ENCODE measurements at places on chromosomes 16 and 17.

DNA sequence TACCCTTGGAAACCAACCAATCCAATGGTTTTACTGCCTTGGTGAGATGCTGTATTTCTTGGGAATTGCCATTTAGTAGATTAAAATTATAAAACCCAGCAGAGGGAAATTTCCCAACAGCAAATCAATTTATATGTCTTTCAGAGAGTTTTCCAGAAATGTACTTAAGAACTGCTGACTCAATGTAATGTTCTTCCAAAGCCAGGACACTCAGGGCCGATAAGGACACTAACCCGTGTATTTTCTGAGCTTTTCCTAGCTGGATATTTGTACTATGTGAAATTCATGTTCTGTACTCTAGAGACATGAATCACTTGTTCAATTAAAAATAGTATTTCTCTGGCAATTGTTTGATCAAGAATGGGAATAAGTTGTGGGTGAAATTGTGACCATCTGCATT lies 121.4 kb downstream of the KCNJ2 start:
- no peak for DNase-seq

DNA sequence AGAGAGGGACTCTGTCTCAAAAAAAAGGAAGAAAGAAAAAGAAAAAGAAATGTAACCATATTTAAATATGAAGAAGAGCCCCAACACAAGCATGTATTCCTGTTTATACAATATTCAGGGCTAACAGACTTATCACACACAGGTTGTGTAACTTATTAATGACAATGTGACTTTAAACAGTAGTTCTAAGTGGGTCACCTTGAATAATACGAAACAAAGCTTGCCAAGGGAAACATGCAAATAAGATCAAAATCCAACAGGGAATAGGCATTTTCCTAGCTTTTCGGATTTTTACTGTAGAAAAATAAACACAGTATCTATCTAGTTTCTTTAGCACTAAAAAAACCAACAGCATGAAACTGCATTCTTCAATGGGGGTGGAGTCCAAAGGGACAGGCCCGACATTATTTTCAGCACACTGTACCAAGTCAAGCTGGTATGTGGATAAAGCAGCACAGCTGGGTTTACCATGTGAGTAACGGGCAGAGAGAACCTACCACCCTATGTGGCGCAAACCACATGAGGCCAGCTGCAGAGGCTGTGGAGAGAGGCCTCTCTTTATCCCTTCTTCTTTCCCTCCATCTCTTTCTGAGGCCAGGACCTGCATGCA lies 45.3 kb downstream of the TOM1L2 start:
- no peak for DNase-seq

DNA sequence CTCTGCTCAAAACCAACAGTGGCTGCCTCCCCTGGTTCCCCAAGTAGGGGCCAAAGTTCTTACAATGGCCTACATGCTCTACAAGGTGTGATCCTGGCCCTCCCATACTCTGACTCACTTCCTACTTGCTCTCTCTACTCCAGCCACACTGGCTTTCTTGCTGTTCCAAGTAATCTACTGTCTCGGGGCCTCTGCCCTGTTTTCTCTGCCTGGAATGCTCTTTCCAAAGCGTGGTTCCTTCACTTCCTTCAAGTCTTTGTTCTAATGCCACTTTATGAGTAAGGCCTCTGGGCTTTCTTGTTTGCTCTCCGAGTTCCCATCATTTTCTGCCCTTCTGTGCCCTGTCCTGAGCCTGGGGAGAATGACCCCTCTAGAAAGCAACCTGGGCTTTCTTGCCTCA lies 4.1 kb upstream of the CDH3 start:
- DNase-seq = no peak

GRCh38 chr17:55632893-55633292 lies 89.8 kb downstream of the TMEM100 start:
- DNase-seq = no peak

DNA sequence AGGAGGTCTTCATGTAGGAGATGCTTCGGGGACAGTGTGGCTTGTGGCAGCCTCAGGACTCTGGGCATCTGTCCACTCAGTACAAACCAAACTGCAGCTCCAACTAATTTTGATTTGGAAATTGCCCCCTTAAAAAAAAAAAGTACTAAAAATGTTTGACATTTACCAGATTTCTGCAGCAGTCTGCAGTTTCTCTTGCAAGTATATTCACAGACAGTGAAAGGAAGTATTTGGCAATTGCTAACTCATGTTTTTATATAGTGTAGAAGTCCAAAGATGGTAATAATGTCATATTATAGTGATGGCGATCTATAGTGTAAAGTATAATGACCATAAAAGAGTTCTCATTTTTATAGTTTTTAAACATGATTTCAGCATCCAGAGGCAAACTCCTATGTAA lies 218.6 kb downstream of the PRKCA start:
- DNase-seq = no peak

DNA sequence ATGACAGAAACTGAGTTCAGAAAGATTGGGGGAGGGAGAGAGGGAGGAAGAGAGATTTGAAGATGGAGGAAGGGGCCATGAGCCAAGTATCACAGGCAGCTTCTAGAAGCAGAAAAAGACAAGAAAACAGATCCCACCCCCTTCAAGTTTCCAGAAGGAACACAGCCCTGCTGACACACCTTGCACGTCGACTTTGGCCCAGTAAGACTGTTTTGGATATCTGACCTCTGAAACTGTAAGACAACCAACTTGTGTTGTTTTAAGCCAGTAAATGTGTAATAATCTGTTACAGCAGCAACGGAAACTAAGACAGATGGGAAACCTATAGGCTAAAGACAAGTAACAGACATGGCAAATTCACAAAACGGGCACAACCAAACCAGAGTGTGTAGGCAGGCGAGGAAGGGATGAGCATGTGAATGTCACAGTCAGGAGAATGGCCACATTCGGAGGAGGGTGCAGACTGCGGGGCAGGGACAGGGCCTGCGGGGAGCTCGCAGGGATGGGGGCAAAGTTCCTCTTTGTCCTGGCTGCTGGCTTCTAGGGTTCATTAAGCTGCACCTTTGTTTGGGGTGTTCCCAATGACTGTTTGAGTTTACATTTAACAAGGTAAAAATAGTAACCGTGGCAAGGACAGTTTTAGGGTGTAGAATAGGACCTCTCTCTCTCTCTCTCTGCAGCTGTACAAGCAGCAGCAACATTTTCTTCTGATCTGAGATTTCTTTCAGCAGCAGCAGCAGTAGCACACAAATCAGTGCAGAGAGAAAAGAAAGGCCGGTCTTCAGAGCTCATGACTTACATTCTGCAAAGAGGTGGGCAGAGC lies 18.3 kb upstream of the ATP2C2 start:
- DNase-seq = no peak

DNA sequence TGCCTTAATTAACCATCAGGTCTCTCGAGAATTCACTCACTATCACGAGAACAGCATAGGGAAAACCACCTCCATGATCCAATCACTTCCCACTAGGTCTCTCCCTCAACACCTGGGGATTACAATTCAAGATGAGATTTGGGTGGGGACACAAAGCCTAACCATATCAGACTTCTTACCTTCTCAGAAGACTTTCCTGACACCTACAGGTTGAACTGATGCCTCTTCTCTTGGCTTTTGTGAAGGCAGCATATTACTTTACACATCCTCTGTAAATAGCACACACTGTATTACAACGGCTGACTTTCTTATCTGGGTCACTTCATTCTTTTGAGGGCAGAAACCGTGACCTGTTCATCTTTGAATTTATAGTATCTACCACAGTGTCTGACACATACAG lies 23.6 kb downstream of the BMERB1 start:
- no peak for DNase-seq

Measured in stimulated activated naive CD4-positive, alpha-beta T cell treated with Interleukin-2 at 50 U/mL for 16 hours (primary cell).